Left ventricle myocardium superior (tissue), 1 donor: ENCODE measurements at places on chromosomes 5 and 9. TPM values are rescaled to one million over a fixed set of nuclear protein-coding genes. Genes with fewer than 3 reads are reported as not detected.
A peak's percentile ranks its signal among the peaks of the same experiment; 100 is the strongest.

DNA sequence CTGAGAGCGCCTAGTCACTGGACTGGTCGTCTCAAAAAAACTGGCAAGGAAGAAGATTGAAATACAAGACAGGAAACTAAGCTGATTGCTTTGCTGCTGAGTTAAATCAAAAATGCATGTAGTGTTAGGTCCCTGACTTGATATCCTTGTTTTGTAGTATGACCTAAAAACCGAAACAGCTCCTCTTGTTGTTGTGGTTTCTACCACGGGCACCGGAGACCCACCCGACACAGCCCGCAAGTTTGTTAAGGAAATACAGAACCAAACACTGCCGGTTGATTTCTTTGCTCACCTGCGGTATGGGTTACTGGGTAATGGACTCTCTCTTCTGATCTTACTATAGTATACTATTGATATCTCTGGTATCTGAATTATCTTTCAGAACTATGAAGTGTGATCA lies 4.3 kb downstream of the MTRR start:
- DNase-seq = no peak

The RNF208 gene
- 29.7 TPM for total RNA-seq

The GRXCR2 gene
- 3.8 TPM for total RNA-seq

The ZNF782 gene
- 4.4 TPM for total RNA-seq

- no peak for DNase-seq
These were observed 193.7 kb upstream of the TLE4 start for GRCh38 chr9:79378107-79378506.

GRCh38 chr5:59525957-59526356 lies 367.6 kb downstream of the PDE4D start:
- no peak for DNase-seq

The PROB1 gene
- 56.5 TPM for total RNA-seq

GRCh38 chr5:149760854-149761187 lies 30.7 kb downstream of the PPARGC1B start:
- DNase-seq = no peak

The SLC46A2 gene
- total RNA-seq = not detected

- DNase-seq = no peak
These were observed 27.8 kb downstream of the KLHL3 start for GRCh38 chr5:137708062-137708461.

GRCh38 chr5:149860801-149861322 lies 83.7 kb downstream of the PDE6A start:
- no peak for DNase-seq

The RAB3C gene
- total RNA-seq = 0.84 TPM

The C5orf46 gene
- 2.8 TPM for total RNA-seq

GRCh38 chr5:84506625-84507024 lies 121.9 kb upstream of the EDIL3 start:
- DNase-seq = no peak

DNA sequence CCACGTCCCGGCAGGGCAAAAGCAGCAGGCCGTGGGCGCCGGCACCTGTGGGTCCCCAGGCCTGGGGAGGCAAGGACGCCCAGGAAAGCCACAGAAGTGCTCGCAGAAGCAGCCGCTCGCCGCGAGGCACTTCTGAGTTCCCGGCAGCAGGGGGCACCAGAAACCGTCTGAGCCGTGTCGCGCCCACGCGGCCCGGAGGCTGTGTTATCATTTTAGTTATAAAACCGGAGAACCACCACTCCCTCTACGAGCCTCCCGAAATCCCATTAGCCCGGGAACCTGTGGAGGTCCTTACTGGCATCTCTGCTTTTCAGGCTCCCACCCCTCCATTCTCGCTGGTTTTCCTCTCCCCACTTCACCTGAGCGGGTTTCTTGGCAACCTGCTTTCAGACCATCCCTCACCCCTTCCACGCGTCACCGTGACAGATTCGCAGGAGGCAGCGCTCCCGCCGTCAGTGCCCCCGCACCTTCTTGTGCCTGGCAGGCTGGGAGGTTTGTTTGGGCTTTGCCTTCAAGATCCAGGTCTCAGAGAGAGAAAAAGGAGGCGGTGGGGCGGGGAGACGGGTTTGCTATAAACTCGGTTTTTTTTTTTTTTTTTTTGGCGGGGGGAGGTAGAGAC lies 2.3 kb downstream of the GDNF start:
- peak; percentile 86 for DNase-seq

GRCh38 chr5:132283423-132284043 lies 10.7 kb upstream of the SLC22A4 start:
- DNase-seq = no peak

GRCh38 chr9:137744632-137745183 lies 125.9 kb downstream of the EHMT1 start:
- peak; percentile 52 for DNase-seq

The CACNA1B gene
- total RNA-seq = 0.20 TPM

DNA sequence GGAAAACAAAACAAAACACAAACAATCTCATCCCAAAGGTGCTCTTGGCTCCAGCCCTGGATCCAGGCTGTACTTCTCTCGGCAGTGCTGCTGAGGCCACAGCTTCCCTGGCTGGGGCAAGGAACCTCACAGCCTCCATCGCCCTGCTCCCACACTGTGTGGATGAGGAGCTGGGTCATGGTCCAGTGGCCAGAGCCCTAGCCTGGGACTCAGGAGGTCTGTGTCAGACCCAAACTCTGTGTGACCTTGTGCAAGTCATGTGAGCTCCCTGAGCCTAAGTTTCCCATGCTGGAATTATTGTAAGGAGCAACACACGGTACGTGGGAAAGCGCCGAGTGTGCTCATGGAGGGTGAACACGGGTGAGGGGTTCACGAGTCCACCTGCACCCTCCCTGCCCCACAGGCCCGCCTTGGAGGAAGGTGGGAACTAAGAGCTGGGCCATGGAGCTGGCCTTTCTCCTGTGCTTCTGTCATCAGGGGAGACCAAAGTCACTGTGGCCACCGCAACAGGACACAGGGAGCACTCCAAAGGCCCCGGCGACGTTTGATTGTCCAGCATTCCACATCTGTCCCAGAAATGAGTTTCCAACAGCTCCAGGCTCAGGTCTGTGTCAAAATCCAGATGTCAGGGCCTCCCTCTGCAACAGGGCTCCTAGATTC lies 26.2 kb upstream of the SMU1 start:
- no peak for DNase-seq

The SLCO4C1 gene
- total RNA-seq = 0.17 TPM

The KLF9 gene
- 54.9 TPM for total RNA-seq

GRCh38 chr9:106726070-106726815 lies 136.7 kb upstream of the ZNF462 start:
- no peak for DNase-seq

GRCh38 chr5:58706736-58707135 lies 123.9 kb downstream of the RAB3C start:
- DNase-seq = no peak

The PFN3 gene
- total RNA-seq = not detected

DNA sequence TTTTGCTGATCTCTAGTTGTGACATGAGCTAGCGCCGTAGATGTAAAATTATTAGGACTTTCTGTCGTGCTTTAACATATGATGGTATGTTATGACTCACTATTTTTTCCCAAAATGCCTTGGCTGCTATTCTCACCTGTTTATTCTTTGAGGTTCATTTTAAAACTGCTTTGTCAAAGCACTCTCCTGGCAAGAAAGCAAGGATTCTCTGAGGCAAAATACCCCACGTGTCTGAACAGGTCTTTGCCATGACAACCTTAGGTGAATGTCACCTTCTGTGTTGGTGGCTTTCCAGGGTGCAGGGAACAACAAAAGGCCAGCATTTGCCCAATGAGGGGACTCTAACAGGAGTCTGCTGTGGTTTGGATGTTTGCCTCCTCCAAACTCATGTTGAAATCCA lies 30.6 kb upstream of the COL5A1 start:
- DNase-seq = no peak

GRCh38 chr5:75335952-75336614 lies 937 bp upstream of the HMGCR start:
- no peak for DNase-seq

DNA sequence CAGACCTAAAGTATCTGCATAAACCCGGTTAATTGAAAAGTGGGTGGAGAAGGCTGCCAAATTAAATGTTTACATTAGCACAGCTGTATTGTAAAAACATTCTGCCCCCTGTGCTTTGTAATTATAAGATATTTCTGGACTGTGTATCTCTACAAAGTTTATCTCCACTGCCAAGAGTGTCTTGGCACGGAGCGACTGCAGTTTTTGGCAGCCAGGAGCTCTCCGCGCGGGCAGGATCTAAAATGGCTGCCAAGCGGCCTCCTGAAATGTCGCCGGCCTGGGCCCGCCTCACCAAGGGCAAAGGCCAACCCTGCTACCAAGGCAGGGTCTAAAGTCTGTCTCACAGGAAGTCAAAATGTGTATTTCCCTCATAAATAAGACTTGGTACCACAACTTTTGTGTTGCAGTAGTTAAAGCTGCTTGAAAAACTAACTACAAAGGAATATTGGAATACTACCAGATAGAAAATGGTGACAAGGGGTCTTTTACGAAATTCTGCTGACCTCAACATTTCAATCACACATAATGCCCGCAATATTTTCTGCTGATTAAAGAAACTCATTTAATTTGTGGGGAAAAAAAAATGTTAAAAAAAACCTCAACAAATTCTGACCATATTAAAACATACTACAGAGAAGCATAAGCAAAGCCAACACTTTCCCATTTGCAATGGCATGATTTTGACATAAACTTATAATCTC lies 110.4 kb downstream of the NFIB start:
- peak; percentile 83 for DNase-seq

- no peak for DNase-seq
These were observed 56.0 kb upstream of the FAM174A start for GRCh38 chr5:100479079-100479688.

- DNase-seq = no peak
These were observed 13.2 kb upstream of the PCA3 start for GRCh38 chr9:76751001-76751400.

The SCGB3A2 gene
- total RNA-seq = not detected

DNA sequence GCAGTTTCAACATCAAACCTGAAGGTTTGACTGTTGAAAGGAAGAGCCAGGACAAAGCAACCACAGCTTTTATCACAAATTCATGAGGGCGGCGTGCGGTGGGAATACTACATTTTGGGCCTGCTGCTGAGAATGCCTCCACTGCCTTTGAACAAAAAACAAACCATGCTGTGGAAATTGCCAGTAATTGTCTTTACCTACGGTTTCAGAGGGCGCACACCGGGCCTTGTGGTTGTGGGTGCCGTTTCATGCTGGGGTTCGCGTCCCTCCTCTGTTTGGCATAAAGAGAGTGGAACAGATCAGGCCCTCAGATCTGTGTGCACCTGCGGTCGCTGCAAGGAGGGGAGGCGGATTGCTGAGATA lies 27.6 kb upstream of the TCF7 start:
- DNase-seq = no peak

The GPX3 gene
- 537 TPM for total RNA-seq

DNA sequence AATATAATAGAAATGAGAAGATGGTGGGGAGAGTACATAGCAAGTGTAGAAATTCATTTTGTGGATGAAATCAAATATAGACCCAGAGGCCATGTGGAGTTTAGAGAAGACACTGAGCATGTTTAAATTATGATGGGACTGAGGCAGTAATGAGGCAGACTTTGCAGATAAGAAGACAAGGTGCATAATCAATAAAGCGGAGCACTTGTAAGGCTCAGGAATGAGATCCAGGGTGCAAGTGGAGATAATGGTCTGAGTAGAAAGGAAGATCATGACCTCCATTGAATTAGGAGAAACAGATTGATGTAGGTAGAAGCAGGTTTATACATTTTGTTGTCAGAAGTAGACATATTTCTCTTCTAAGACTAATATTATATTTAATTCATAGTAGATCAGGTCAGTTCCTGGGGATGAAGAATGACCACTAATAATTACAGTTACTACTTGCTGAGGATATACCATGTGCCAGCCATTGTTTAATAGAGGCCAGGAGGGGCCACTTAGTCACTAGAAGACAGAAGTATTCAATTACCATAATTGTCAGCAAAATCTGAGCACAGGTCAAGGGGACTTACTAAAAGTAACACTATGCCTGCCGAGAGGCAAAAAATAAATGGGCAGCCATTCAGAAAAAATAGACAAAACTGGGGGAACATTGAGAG lies 479.8 kb downstream of the DNAH5 start:
- DNase-seq = no peak
